ENCODE measurements at places on chromosomes 1 and 21.

DNA sequence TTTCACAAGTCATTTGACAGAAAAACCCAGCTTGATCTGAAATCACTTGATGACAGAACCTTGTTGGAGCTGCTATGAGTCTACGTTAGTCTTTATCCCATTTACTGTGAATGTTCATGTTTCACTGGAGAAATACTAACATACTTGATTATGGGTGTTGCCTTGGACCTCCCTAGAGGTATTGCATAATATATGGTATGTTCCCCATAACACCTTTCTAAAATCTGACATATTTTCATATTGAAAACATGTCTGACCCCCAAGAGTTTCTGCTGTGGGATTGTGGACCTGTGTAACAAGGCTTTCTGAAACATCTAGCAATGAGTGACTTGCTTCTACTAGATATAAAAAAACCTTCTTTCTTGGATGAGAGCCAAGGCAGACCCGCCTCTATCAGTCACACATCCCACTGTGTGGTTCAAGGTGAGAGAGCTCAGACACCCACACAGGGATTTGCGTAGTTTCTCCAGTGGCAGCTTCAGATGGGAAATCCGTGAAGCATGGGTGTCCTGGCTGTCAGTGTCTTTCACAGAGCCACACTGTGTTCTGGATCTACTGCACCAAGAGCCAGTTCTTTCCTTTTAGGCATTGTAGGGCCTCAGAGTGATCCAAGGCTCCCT lies 4.6 kb downstream of the NENF start:
- no peak for DNase-seq

DNA sequence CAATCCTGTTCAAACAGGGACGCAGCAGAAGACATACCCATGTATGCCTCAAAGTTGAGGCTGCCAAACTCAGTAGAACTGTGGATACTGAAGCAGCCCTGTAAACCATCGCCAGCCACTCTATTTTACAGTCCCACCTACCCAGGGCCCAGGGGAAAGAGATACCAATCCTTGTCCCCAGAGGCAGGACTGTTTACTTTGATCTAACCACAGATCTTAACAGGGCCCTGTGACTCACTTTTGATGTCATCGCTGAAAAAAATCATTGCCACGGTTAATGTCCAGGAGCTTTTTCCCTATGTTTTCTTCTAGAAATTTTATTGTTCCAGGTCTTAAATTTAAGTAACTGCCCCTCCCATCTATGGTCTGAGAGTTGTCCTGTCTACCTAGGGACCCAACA lies 538.4 kb upstream of the NCAM2 start:
- no peak for DNase-seq

DNA sequence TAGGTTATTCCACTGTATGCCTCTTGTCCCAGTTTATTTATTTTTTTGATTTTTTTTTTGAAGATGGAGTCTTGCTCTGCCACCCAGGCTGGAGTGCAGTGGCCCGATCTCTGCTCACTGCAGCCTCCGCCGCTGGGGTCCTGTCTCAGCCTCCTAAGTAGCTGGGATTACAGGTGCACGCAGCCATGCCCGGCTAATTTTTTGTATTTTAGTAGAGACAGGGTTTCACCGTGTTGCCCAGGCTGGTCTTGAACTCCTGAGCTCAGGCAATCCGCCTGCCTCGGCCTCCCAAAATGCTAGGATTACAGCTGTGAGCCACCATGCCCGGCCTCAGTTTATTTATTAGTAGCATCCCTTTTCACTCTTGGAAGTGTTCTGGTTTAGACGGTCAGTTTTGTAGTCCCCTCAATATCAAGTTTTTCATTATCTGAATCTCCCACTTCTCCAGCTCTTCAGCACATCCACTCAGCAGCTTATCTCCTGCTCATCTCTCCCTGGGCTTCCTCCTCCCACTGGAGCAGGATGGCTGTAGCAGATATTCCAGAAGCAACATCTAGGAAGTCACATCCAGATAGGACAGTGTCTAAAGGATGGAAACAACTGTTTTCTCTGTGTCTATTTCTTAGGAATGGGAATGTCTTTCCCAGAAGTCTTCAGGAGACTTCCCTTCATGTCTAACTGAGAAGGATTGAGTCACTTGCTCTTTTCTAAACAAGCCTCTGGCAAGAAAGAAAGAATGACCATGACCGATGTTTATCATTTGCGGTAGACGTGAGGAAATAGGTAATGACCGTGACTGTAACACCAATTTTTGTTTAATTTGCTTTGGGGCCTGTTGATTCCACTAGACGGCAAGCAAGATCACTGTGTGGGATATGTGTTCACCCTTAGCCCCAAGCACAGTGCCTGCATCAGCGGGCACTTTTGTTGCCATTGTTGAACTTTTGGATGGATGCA lies 14.4 kb downstream of the CCDC190 start:
- no peak for DNase-seq

- DNase-seq: no peak
Observed at GRCh38 chr1:17875171-17875881, 120.2 kb downstream of the ACTL8 start.

DNA sequence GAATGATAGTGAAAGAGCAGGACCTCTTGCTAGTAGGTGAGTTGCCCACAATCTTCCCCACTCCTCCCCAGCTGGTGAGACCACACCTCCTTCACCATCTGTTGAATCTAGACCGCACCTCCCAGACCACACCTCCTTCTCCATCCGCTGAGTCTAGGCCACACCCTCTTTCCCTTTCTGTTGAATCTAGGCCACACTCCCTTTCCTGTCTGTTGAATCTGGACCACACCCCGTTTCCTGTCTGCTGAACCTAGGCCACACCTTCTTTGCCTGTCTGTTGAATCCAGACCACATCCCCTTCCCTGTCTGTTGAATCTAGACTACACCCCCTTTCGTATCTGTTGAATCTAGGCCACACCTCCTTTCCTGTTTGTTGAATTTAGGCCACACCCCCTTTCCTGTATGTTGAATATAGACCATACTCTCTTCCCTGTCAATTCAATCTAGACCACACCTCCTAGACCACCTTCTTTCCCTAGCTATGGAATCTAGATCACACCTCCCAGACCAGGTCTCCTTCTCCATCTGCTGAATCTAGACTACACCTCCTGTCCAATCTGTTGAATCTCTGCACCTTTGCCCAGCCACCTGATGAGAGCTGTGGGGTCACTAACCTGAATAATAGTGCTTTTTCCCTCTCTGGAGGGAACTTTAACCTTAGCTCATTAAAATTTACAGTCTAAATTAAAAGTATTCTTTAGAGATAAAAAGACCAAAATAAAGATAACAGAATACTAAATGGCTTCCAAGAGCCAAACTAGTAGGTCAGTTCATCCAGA lies 116.3 kb downstream of the DAB1 start:
- DNase-seq: peak; percentile 51

DNA sequence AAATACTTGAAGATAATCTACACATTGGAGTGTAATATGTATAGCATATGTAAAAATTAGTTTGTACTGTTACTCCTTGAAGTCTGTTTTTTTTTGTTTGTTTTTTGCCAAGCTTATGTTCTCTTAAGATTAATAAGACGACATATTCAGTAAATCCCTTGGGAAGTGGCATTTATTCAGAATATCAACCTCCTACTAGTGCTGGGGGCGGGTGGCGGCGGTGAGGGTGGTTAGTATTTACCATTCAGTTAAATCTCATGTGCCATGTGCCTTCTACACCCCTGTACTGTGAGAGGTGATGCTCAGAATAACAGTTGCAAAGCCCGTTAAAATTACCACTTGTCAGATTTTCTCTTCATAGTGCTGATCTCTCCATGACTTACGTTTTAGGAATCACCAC lies 3.0 kb downstream of the BACH1 start:
- no peak for DNase-seq

GRCh38 chr1:165629151-165629550 lies 1.9 kb upstream of the MGST3 start:
- DNase-seq: no peak

- no peak for DNase-seq
Observed at GRCh38 chr1:1123581-1124507, 8.0 kb upstream of the C1orf159 start.

- no peak for DNase-seq
Observed at GRCh38 chr1:223748405-223748772, 36.0 kb downstream of the CAPN2 start.

- DNase-seq: no peak
Observed at GRCh38 chr1:233282582-233282886, 13.0 kb downstream of the PCNX2 start.

GRCh38 chr1:235669277-235669676 lies 19.7 kb upstream of the GNG4 start:
- DNase-seq: no peak

- no peak for DNase-seq
Observed at GRCh38 chr1:67159233-67159632, 7.0 kb upstream of the IL23R start.

GRCh38 chr1:31221072-31221471 lies 18.6 kb downstream of the NKAIN1 start:
- no peak for DNase-seq

DNA sequence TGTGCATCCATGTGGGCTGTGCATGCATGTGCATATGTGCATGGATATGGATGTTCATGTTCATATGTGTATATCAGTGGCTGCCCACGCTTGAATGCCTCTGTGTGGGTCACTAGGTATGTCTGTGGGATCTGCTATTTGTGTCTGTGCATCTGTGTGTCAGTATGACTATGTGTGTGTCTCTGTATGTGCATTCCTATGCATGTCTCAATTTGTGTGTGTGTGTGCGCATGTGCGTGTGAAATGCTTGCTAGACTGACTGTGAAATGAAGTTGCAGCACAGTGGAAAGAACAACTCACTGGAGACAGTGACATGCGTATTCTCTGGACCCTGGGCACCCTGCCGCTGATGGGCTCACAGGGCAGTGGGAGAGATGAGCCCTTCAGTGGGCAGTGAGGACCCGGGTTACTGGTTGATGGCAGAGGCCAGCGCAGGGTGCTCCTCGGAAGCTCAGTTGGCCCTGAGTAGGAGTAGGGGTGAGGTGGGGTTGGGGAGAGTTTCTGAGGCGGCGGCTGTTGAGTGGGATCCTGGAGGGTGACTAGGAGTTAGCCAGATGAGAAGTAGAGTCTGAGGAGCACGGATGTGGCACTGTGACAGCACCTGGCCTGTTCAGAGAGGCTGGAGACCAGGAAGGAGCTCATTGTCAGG lies 43.2 kb upstream of the POU3F1 start:
- no peak for DNase-seq

GRCh38 chr1:224042557-224043118 lies 71.3 kb upstream of the FBXO28 start:
- DNase-seq: no peak

- DNase-seq: no peak
Observed at GRCh38 chr1:8112611-8113261, 86.6 kb upstream of the ERRFI1 start.

DNA sequence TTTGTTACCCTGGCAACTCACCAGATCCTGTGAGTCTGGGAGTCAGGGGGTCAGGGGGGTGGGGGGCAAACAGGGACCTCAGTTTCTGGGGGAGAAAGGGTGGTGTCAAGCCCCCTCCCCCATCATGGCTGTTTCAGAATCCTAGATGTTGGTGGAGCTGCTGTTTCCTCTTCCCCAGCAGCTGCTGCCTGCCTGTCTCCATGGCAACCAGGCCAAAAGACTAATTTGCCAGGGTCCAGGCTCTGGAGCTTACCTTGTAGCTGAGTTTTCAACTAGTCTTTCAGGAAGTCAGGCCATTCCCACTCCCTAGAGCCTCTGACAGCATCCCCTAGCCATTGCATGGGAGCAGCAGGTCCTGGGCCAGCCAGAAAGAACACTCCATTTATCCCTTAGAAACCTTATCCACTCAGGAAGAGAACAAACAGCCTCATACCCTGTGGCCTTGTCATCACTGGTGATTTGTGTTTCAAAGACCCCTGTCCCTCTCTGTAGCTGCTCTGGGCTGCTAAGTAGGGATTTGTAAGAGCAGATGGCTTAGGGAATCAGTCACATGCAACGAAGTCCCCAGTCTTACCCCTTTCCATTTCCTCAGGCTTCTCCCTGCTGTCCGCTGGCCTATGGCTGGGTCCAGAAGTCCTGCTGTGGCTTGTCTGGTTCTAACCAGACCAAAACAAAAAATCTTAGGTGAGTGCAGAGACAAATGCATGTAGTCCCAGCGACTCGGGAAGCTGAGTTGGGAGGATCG lies 21.5 kb upstream of the STMN1 start:
- no peak for DNase-seq

DNA sequence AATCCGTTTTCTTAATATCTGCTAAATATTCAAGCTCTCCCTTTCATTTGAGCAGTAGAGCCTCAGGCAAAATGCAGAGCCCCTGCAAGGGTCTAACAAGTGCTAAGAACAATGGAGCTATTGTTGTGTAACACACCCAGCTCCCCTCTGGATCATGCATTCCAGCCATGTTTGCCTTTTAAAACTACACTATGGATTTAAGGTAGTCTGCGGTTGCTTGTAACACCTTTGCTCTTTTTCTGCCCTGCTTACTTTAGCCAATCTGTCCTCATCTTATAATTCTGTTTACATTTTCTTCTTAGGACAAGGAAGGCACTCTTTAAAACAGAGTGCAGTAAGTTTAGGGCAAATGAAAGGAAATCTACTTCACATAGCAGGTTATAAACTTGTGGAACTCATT lies 60.0 kb upstream of the C1orf105 start:
- DNase-seq: no peak

- peak; percentile 17 for DNase-seq
Observed at GRCh38 chr1:183685112-183685713, 32.1 kb upstream of the APOBEC4 start.

DNA sequence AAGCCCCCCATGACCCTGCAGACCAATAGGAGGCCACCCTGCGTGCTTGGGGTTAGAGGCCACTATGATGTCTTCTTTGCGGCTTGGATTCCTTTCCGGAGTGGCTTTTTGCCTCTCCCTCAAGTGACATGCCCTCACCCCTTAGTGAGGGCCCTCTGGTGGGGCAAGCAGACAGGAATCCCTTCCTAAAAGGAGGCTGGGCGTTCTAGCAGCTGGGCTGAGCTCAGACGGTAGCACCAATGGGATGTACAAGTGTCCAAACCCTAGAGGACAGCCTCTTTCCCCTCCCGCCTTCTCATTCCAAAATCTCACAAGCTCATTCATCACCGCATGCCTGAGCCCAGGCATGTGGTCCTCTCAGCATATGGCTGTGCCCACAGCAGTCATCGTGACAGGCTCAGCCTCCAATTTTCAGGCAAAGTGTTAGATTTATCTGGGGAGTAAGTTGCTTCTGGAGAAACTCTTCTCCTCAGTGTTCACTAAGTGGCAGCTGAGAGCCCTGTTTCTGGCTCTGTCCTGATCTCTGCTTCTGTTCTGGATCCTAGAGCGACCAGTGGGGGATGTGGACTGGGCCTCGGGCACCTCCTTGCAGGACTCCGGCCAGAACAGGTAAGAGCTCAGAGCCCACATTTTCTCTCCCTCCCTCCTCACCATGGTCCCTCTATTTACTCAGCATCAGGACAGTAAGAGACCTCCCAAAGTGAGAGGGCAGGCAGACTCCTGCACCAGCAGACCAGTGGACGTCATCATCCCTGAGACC lies 4.8 kb downstream of the KIAA1614 start:
- no peak for DNase-seq

DNA sequence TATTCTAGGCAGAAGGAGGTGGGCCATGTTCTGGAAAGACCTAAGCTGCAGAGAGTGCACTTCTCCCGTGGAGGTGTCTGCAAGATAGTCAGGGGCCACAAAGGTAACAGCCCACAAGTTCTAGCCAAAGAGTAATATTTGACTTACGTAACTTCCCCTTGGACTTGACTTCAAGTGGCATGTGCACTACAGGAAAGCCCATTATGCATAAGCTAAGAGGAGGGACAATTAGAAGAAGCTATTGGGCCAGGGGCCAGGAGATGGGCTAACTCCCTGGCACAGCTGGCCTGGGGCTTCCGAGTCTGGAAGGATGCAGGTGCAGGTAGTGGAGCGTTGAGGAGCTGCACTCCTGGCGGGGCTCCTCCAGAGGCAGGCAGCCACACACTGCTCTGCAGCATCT lies 58.3 kb downstream of the ERG start:
- DNase-seq: no peak

- no peak for DNase-seq
Observed at GRCh38 chr1:3552176-3552575, 59.1 kb downstream of the MEGF6 start.
